NCI-H1930 (cell line): ENCODE measurements at places on chromosomes 4 and X.

DNA sequence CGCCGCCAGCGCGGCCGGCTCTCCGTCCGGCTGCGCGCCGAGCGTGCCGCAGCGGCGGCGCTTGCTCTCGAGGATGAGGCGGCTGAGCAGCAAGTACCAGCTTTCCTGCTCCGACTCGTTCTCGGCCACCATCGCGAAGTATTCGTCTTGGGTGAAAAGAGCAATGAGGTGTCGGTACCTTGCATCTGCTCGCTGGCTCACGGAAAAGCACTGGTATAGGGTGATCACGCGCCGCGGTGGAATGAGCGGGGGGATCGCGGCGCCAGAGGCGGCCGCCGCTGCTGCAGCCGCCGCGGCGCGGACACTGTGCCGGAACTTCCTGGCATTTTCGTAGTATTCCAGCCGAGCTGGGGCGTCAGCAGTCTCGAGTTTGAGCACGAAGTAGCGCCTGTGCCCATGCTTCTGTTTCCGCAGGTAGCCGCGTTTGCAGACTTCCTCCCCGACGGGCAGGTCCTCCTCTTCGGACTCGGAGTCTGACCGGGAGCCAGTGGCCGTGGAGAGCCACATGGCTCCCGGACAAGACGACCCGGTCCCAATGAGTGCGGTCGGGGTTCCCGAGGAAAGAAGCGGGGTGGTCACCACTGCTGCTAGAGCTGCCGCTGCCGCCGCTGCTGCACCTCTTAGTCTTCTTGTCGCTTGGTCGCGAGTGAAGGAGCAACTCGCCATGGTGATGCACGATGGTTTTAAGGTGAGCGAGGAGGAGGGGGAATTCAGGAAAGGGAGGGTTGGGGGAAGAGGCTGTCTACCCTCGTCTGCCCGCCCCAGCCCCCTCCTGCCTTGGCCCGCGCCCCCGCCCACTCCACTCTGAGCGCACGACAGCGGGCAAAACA, 469 bp downstream of the IRS4 start:
- peak; percentile 41 for DNase-seq

- no peak for DNase-seq
Observed at GRCh38 chr4:98510757-98511517, 147.5 kb downstream of the TSPAN5 start.

DNA sequence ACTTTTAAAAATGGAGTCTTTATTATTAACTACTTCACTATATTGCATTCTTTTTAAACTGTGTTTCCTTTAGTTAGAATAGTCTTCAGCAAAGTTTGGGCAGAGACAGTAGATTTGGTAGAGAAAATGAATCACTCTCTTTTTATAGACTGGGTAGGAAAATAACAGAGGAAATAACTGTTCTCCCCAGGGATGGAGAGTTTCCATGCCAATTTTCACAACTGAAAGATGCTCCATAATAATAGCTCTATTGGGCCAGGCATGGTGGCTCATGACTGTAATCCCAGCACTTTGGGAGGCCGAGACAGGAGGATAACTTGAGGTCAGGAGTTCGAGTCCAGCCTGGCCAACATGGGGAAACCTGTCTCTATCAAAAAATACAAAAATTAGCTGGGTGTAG, 13.1 kb downstream of the HSD17B13 start:
- DNase-seq: no peak

- DNase-seq: no peak
Observed at GRCh38 chr4:145388043-145388442, 93.6 kb upstream of the SMAD1 start.

- no peak for DNase-seq
Observed at GRCh38 chr4:117481742-117482141, 396.4 kb upstream of the TRAM1L1 start.

DNA sequence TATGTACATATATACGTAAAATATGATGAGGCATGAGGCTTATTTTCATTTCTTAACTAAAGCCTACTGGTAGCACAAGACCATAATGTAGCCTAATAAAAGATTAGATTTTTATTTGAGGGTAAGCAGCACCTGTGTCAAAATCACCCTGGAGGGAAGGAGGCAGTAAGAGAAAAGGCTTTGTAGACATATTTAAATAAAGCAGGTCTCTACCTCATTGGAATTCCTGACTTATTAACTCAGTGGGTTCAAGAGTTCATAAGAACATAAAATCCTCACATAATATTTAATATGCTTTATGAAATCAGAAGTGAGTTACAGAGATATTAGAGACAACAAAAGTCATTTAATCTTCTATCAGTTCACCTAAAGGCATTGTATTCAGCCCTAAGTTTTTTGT, 261.6 kb upstream of the ANKRD50 start:
- no peak for DNase-seq

DNA sequence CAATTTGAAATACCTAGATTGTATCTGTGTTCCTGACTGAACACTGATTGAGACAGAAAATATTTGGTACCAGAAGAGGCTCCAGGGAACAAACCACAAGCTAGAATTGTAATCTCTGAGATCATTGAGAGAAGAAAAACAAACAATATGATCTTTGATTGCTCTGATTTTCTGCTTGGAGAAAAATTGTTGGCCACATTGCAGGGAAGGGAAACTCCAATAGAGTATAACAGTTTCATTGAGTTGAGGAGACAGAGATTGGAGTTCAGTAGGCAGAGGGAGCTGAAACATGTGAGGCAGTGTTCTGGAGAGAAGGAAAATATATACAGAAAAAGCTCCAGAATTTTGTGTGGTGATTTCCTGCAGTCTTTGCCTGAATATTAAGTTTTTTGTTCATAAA, 158.2 kb downstream of the C4orf33 start:
- DNase-seq: no peak

DNA sequence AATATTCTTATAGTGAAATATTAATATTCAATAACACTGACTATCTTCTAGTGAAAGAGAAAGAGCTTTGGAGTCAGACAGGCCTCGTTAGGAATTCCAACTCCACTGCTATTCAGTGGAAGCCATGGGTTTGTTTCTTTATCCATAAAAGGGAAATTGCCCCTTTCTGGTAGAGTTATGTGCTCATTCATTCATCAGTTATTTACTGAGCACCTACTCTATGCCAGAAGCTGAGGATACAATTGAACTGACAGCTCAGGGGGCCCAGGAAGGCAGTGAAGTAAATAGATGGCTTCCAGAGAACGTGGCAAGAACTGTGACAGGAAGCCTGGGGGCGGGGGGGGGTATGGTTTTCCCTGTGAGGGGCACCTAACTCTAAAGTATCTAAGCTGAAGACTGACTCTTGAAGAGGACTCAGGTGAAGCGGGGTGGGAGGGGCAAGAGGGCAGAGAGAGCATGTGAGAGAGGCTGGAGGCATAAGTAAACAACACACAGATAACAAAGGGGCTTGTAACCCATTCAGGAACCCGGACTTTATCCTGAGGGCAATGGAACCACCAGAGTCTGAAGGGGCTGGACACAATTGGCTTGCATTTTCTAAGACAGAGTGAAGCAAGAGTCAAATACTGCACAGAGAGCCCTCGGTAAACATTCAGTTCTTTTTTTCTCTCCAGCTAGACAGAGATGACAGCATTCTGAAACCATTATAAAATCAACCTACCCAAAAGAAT, 20.3 kb downstream of the ANXA5 start:
- DNase-seq: no peak

DNA sequence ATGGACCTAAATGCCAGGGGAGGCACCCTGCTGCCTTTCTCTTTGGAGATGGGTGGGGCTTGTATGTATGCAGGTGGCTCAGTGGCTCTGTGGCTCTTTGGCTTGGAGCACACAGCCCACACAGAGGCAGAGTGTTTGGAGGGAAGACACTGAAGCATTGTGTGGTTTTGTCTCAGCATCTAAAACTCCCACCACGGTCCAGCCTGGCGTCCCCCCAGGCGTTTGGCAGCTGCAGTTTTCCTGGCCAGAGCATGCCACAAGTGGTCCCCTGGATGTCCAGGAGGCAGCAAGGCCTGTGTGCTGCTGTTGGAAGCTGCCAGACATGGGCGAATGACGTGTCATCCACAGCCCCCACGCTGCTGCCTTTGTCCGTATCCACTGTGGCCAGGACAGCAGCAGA, 32.2 kb upstream of the PSAPL1 start:
- DNase-seq: no peak

- DNase-seq: no peak
Observed at GRCh38 chr4:98638661-98639060, 19.8 kb downstream of the TSPAN5 start.

GRCh38 chrX:110748256-110748806, 47.3 kb downstream of the CHRDL1 start:
- no peak for DNase-seq

GRCh38 chrX:123199338-123199737, 15.3 kb downstream of the GRIA3 start:
- DNase-seq: no peak

GRCh38 chrX:149699761-149700160, 12.1 kb upstream of the MAGEA11 start:
- no peak for DNase-seq

- no peak for DNase-seq
Observed at GRCh38 chr4:185874516-185875230, 62.7 kb upstream of the SORBS2 start.

- DNase-seq: no peak
Observed at GRCh38 chr4:165133150-165133549, 20.5 kb upstream of the TMEM192 start.
